ENCODE measurements at places on chromosomes 6 and 20. TPM values are rescaled to one million over a fixed set of nuclear protein-coding genes. Genes with fewer than 3 reads are reported as not detected.

DNA sequence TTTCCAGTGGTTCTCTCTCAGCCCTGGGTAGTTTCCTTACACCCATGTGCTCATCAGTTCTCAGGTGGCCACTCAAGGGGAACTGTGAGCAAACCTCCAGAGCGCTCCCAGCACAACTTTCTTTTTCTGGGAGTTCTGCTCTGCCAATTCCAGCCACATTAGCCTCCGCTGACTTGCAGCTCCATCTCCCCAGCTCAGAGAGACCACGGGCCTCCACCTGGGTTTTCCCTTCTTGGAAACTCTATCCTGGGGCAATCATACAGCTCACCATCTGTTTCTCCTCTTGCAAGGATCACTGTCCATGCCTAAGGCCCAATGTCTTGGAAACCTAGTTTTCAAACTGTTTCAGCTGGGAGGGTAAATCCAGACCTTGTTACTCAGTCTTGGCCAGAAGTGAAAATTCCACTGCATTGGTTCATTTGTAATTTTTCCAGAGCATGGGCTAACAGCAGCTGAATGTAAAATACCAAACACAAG, 129.9 kb downstream of the EYA2 start:
- DNase-seq: no peak

DNA sequence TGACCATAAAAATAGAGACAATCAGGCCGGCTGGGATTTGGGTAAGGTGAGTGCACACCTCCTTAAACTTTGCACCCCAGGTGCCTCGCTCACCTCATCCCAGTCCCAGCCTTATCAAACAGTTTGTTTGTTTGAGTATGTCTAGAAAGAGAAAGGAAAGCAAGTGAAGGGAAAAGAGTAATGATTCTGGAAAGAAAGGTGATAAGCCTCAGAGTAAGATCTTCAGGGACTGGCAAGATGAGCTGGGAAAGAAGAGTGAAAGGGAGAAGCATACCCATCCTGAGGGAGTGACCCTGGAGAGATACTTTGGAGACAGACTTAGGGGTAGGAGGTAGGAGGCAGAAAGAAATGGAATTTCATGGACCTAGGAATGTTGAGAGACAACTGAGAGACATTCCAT, 1.7 kb downstream of the TAP2 start:
- DNase-seq: no peak

DNA sequence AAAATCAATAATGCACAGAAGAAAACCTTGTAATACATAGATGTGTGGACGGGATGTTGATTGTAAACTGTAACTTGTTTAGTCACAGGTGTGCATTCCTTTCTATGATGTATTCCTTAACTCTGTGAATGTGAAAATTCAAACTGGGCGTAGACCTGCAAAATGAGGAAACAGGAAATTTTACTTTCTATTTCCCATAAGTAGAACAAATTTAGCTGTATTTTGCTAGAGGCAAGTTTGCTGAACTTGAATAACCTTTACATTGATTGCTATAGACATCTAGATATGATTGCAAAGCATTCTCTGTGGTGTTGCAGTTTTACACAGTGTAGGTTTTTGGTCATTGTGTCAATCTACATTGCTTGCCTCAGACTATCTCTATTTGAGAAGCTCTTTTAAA, 368.4 kb upstream of the MAN1A1 start:
- DNase-seq: no peak

GRCh38 chr6:125700581-125701353, 48.7 kb upstream of the HEY2 start:
- no peak for DNase-seq

GRCh38 chr6:164898412-164898811, 411.0 kb downstream of the C6orf118 start:
- DNase-seq: no peak

LPA gene
- not detected for polyA plus RNA-seq

- no peak for DNase-seq
Observed at GRCh38 chr6:166570929-166571713, 15.4 kb downstream of the RAMACL start.

SLC2A10 gene
- polyA plus RNA-seq: 8.6 TPM

MYH7B gene
- polyA plus RNA-seq: 0.60 TPM

DNA sequence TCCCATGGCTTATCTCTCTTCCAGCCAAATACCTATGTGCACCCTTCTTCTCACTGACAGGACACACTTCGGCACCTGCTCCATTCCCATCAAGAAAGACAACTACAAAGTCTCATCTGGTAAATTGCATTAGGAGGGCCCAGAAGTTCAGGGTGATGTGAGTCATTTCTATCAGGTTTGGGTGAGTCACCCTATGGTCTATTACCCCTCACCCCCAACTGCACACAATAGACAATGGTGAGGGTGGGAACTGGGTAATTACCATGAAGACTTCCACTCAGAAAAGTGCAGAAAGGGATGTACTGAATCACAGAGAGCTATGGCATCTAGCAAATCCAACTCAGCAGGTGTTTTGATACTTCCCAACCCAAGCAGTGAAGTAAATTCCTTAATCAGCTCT, 54.8 kb downstream of the OPN5 start:
- no peak for DNase-seq

DNA sequence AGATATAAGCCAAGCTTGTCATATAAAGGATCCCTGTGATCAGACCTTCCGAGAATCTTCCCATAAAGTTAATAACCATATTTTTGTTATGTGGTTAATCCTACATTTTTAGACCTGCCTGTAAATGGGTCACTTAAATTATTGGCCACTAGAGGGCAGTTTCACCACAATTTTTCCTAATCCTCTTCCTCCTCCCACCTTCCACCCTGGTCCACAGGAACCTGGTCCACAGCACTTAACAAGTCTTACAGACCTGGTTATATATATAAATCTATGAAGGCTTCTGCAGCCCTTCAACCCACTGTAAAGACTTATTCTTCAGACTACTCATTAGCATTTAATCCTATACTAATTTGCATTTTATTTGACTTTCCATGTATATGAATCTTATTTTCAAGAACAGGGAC, 28.3 kb downstream of the MRS2 start:
- no peak for DNase-seq

GRCh38 chr6:37017606-37018197, 12.2 kb downstream of the FGD2 start:
- no peak for DNase-seq

DNA sequence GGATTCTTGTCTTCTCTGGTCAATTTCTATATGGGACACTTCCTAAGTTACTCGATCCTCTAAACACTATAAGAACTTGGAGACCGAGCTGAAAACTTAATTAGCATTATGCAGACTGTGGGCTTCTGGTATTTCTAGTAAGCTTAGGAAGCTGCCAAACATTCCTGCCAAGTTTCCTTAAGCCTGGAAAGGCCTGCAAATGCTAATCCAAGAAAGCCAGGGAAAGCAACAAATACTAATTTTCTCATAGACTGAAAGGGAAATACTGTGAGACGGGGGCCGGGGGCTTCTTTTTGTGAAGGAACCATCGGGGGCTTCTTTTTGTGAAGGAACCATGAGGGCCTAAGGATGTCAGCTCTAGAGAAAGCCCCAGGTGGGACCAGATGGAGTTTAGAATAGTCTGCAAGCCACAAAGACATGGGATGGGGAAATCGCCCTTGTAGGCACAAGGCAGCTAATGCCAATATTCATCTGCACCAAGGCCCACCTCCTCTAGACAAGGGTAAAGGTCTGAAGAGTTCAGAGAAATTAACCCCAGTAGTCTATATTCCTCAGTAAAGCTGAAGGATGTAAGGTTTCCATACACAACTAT, 332.4 kb upstream of the PRDM1 start:
- DNase-seq: no peak

SCUBE3 gene
- 0.29 TPM for polyA plus RNA-seq

DNA sequence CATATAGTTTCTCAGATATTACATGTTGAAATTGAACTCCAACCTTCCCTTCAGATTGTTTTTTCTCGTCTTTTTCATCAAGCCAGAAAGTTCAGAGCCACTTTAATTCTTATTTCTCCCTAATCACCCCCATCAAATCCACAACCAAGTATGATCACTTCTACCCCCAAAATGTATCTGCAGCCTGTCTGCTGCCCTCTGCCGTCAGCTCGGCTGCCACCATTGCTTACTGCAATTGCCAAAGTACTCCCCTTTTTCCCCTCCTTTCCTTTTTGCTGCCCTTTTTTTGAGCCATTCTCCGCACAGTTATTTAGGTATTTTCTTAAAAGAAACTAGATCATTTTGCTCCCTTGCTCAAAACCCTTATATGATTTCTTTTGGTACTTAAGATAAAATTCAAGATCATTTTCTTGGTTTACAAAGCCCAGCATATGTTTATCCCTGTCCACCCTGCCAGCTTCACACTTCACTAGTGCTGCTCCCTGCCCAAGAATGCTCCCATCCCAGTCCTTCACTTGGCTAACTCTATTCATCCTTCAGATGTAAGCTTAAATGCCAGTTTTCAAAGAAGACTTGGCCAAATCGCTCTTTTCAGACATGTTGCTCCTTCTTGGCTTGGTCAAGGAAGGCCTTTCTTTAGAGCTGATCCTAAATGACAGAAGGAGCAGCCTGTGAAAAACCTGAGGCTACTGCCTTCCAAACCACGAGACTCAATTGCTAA, 63.7 kb downstream of the SH3BGRL2 start:
- no peak for DNase-seq

DNA sequence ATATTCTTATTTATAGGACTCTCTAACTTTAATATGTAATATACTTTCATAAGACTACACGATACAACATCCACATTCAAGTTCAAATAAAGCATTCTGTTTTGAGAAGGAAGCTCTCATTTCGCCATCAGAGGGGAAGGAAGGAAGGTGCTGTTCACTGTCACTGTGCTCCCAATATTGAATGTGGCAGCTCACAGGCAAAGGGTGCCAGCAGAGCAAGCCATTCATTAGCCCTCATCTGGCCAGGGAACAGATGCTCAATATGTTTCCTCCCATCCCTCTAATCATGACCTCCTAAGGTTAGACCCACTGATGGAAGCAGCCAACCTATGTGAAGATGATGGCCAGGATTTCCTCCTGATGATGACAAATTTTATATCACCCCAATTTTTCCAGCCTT, 154.4 kb downstream of the DST start:
- DNase-seq: no peak

PLN gene
- polyA plus RNA-seq: 2.3 TPM

GRCh38 chr20:9613871-9614270, 99.5 kb downstream of the LAMP5 start:
- DNase-seq: no peak

TAAR8 gene
- not detected for polyA plus RNA-seq

SLC25A27 gene
- 4.9 TPM for polyA plus RNA-seq

- no peak for DNase-seq
Observed at GRCh38 chr20:22453244-22454080, 130.9 kb downstream of the FOXA2 start.

EPB41L1 gene
- 14.1 TPM for polyA plus RNA-seq

DTD1 gene
- polyA plus RNA-seq: 22.9 TPM

- DNase-seq: no peak
Observed at GRCh38 chr6:137874204-137875057, 7.4 kb downstream of the TNFAIP3 start.

DNA sequence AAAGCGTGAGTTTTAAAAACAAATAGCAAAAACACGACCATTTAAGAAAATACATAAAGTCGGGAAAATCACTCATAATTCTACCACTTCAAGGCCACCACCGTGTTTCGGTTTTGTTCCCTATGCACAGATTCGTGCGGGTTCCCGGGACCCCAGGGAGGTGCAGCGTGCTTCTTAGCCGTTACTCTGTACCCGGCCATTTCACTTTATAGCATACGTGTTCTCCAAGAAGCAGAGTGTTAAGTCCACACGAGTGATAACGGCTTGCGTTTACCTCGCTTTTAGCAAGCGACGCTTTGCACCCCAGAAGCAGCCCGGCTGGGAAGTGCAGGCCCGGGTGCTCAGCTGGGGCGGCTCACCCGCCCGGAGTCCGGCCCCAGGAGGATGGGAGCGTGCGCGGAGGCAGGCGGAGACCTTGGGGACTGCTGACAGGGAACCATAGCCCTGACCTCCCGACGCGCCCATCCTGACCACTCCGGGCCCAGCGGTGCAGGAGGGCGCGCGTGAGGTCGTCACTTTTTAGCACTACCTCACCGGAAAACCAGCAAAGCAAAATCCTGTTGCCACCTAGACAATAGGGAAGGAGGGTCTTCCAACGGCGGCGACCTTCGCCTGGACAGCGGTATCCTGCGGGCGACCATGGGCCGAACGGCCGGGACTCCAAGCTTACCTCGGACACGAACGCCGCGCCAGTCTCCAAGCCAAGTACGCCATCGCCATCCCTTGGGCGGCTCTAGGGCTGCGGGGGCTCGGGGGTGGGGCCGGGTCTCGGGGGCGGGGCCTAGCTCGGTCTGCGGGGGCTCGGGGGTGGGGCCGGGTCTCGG, at the start of gene ECI2:
Gene ECI2 (minus strand): TSS at position 735 of the 824 bp plus-strand sequence. CDS start 15 bp downstream, at position 720.
- no peak for DNase-seq

GTSF1L gene
- not detected for polyA plus RNA-seq

SLCO4A1 gene
- polyA plus RNA-seq: 26.3 TPM
